ENCODE measurements at places on chromosomes 12 and 14.

DNA sequence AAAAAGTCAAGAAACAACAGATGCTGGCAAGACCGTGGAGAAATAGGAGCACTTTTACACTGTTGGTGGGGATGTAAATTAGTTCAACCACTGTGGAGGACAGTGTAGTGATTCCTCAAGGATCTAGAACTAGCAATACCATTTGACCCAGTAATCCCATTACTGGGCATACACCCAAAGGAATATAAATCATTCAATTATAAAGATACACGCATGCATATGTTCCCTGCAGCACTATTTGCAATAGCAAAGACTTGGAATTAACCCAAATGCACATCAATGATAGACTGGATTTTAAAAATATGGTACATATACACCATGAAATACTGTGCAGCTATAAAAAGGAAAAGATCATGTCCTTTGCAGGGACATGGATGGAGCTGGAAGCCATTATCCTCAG, 18.0 kb upstream of the CATSPERB start:
- no peak for DNase-seq

- no peak for DNase-seq
These were observed 452.4 kb upstream of the NOVA1 start for GRCh38 chr14:27050208-27050607.

GRCh38 chr12:82523996-82524395, 162.7 kb upstream of the TMTC2 start:
- no peak for DNase-seq

GRCh38 chr12:13462450-13462849, 265.9 kb downstream of the EMP1 start:
- DNase-seq, result no peak

- no peak for DNase-seq
These were observed 355.3 kb downstream of the GLT1D1 start for GRCh38 chr12:129208566-129208965.

DNA sequence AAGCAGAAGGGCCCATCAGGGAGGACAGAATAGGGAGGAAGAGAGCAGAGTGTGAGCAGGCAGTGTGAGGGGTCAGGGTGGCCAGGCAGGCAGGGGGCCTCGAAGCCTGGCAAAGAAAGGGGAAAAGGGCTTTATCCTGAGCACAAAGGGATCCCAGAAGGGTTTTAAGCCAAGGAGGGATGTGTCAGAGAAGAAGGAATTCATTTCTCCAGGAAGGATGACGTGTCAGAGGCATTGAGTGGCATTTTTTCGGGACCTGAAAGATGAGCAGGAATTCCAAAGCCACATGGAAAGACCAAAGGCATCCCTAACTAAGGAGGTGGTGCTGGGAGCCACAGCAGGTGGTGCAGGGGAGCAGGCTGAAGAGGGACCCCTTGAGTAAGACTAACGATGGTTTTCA, 132.1 kb downstream of the DICER1 start:
- DNase-seq, result no peak

DNA sequence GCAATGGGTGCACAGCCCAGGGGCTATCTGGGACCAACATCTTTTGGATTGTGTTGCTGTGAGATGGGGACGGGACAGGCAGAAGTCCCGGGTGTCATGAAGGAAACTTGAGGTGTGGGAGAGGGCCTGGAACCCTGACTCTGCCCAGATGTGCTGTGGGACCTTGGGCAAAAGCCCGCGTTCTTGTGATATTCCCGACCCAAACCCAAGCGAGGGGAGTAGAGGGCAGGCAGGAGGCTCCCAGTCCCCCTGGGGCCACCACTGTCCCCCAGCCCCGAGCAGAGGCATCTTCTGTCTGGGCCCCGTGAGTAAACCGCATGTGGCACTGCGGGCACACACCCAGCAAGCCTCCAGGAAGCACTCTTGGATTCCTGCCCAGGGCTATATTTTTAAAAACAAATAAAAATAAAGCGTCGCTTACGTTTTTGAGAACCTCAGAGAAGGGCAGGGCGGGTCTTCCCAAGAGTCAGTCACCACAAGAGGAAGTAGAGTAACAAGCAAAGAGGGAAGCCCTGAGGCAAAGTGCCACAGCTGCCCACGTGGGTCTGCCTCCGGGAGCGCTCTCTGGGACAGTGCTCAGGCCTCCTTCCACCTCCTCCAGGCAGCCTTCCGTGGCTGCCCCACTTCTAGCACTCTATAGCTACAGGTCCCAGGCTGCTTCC, 39.5 kb downstream of the BEGAIN start:
- peak; percentile 54 for DNase-seq

GRCh38 chr12:98403936-98404335, 111.5 kb upstream of the TMPO start:
- DNase-seq, result no peak

GRCh38 chr14:91418387-91419043, 895 bp upstream of the CCDC88C start:
- DNase-seq, result peak; percentile 45

GRCh38 chr12:101781834-101782233, 42.6 kb upstream of the SYCP3 start:
- no peak for DNase-seq

GRCh38 chr12:42143452-42144157, 1.1 kb downstream of the GXYLT1 start:
- DNase-seq, result peak; percentile 44

GRCh38 chr14:81982046-81982445, 448.4 kb upstream of the SEL1L start:
- no peak for DNase-seq

Measured in umbilical cord (tissue), 2 donors.